ENCODE measurements at places on chromosomes 3 and 15.

DNA sequence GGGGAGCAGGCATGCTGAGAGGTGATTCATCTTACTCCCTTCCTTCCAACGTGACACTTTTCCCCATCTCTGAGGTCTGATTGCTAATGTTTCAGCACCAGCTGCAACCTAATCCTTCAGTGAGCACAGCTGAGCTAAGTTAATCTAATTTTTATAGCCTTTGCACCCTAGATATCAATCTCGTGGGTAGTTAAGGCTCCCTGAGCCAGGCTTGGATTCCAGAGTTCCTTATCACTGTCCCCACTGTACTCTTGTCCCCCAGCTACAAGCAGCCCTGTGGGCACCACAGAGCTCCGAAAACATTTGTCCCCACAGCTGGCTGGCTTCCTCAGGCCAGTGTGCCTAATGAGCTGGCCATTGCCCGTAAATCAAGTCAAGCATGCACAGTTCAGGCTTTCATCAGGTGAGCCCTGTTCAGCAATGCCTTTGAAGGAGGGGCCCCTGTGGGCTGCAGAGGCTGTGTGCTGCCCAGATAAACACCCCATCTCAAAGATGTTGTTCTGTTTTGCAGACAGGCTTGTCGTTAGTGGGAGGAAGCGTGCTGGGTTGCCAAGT is 376.9 kb upstream of the RASGRP1 start:
- no peak for DNase-seq

GRCh38 chr3:157279237-157279636 is 119.3 kb upstream of the CCNL1 start:
- no peak for DNase-seq

- DNase-seq: peak; percentile 85
These were observed 596 bp downstream of the PRKAR2A start for GRCh38 chr3:48847053-48847503.

GRCh38 chr3:60430205-60430604 is 821.0 kb downstream of the FHIT start:
- DNase-seq: no peak
